Breast epithelium (tissue), 4 donors: ENCODE measurements at places on chromosomes 3 and 15. TPM values are rescaled to one million over a fixed set of nuclear protein-coding genes. Genes with fewer than 3 reads are reported as not detected.

DNA sequence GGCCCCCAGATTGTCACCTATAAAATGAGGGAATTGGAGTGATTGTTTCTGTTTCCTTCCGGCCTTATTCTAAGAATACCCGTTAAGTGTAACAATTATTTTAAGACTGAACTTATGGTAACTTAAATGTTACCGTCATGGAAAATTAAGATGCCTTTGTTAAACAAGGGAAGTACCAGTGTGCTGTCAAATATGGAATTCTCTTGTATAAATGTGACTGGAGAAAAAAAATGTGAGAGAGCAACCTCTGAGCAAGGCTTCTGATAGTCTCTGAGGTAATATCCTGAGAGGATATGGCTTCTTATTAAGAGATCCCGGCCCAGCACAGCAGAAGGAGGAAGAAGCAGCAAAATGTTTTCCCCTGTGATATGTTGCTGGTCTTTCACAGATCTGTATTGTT lies 480.7 kb upstream of the ADAMTS9 start:
- DNase-seq, result no peak

- no peak for DNase-seq
Observed at GRCh38 chr3:46971742-46972141, 4.8 kb downstream of the CCDC12 start.

- no peak for DNase-seq
Observed at GRCh38 chr15:88202231-88202630, 54.3 kb downstream of the NTRK3 start.

DNA sequence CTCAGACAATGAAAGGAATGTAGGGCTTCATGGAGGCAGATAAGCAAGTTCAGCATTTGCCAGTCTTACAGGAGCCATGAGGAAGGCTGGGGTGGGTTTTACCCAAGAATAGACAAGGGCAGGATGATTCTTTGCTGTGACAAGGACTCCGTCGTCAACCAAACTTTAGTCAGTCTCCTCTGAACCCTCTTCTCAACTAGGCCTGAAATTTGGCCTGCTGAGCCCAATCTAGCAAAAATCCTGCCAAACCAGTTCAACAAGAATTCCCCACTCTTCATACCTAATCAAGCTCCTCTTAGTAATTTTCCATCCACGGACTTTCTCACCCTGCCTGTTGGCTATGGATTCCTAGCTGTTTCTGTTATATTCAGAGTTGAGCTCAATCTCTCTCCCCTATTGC lies 280.5 kb downstream of the TBL1XR1 start:
- DNase-seq, result peak; percentile 55

DNA sequence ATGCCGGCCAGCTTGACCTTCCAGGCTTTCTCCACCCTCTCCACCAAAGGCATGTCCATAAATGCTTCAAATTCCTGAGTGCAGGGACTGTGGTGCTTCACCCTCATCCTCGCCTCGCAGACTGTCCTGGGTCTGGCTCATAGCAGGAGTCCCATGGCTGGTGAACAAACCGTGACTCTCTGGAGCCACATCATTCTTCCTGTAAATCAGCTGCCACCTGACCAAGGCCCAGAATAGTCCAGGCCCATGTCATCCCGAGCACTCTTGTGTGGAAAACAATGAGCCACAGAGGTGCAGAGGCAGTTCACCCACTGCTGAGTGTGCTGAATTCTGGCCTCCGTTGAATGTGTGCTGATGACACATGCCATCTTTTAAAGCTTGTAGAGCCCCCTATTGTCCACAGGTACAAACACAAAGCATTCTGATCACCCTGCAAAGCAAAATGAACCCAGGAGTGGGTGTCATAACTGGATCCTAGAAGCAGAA lies 68.6 kb downstream of the ABHD5 start:
- no peak for DNase-seq

GRCh38 chr3:193389335-193389734 lies 10.8 kb upstream of the ATP13A5 start:
- no peak for DNase-seq

GRCh38 chr3:53519065-53519709 lies 24.8 kb downstream of the CACNA1D start:
- DNase-seq, result no peak

DNA sequence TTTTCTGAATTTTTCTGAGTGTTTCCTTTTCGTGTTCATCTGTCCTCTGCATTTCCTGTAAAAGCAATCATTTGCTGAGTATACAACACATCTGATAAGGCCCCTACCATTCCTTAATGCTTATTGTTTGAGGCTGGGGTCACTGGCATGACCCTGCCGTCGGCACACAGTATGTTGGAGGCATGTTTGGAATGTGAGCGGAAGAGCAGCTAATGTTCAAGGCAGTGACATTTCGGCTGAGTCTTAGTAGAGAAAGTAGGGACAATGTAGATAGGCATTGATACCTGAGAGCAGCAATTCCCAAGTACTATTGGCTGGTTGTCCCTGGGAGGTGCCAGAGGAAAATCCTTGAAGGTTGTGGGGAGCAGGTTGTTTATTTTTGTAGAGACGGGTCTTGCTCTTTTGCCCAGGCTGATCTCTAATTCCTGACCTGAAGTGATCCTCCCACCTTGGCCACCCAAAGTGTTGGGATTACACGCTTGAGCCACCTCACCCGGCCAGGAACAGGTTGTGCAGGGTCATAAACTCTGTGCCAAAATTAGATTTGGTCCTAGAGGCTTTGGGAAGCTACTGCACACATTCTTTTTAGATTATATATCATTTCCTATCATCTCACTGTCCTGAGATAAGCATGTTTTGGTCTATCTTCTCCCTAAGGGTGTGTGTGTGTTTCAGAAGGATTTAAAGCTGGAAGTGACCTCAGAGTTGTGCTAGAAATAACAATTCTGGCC lies 13.5 kb downstream of the PTPN23 start:
- no peak for DNase-seq

- no peak for DNase-seq
Observed at GRCh38 chr3:100954199-100954935, 38.9 kb downstream of the ABI3BP start.

DNA sequence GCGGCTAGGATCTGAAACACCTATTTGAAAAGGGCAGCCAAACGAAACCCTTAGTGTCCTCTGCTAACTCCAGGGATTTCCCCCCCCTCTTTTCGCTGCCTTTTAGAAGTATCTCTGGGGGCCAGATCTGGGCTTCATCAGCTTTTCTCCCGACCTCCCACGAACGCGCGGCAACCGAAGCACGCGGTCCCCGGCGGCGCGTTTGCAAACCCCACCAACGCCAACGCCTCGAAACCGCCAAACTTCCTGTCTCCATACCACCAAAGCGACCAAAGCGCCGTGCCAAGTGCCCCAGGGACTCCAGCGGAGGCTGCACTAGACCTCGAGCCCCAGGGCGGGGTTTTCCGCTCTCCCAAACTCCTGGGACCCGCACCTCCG lies 155.8 kb upstream of the FRMD4B start:
- DNase-seq, result no peak

GRCh38 chr15:100461049-100461448 lies 67.7 kb downstream of the CERS3 start:
- no peak for DNase-seq

GRCh38 chr3:127543441-127543840 lies 47.1 kb downstream of the TPRA1 start:
- DNase-seq, result no peak

DNA sequence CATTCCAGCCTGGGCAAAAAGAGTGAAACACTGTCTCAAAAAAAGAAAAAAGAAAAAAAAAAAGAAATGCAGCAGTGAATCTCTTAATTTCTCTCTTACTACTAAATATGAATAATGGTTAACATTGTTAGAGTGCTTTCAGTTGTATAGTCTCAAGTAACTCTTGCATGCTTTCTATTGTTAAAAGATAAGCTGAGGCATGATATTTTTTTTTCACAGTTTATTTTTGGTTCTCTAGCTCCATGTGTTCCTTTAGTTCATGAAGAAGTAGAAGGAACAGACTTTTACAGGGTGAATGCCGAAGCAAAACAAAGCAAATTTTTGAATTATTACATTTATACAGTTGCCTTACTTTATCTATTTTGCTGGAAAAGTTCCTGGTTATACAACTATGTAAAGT lies 1180.9 kb downstream of the OTOL1 start:
- DNase-seq, result no peak

DNA sequence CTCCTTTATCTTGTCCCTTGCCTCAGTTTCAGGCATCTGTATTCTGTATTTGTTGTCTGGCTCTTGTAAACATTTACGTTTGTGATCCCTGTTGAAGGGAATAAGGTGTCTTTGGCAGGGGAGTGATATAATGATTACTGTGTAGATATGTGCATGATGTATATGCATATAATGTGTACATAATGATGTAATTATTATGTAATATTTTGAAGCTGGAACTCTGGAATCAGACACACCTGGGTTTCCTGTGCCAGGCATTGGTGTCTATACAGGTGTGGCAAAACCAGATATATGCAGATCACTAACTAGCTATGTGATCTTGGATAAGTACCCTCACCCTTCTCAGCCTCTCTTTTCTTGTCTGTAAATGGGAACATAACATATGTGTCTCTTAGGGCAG lies 241.2 kb upstream of the FEZF2 start:
- no peak for DNase-seq

GRCh38 chr3:22216601-22217000 lies 465.6 kb upstream of the ZNF385D start:
- no peak for DNase-seq

DNA sequence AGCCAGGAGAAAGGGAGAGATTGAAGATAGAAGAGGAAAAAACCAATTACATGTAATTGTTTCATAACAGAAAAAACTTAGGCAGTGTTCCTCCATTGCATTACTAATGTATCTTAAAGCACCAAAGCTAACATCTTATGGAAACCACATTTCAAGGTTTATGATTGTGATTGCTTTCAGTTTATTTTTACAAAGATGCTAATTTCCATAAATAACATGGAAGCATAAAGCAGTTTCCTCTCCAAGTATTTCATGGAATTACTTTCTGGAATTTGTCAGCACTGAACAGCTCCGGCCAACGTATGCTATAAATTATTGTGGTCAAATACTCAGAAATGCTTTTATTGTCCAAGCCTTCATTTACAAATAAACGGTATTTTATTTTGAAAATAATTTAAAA lies 11.6 kb downstream of the ADAMTSL3 start:
- DNase-seq, result no peak

GRCh38 chr3:1346386-1346785 lies 253.6 kb downstream of the CNTN6 start:
- no peak for DNase-seq

DNA sequence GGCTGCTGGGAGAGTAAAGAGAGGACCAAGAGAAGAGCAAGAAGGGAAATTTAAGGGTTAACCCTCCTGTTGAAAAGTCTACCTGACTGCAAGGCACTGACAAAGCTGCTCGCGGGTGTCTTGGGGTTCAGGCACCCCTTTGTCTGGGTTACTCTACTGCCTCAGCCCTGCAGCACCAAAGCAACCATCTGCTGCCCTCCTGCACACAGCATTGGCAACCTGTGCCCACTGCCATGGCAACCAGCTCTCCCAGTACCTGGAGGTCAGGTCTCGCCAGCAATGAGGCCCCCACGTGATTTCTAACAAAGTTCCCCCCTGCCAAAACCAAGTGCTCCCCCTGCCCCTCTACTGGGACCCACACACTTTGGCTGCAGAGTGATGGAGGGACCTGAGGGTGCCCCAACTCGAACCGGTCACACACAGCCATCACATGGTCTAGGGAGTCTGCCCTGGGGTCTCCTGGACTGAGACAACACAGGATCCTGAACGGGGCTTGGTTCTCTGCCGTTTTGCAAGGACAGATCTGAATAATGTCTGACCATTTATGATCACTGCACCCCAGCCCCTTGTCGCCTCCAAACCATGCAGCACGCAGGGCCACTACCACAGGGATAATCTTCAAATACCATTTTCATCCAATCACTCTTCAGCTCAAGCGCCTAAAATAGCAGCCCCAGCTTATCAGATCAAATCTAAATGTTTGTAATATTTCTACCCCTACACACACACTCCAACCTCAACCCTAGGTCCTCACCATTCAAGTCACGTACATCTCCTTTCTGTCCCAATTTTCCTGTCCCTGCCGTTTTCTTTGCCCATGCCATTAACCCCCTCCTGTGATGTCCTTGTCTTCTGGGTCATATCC lies 50.7 kb downstream of the ADCY5 start:
- no peak for DNase-seq

- no peak for DNase-seq
Observed at GRCh38 chr15:31102039-31102321, 455 bp upstream of the TRPM1 start.

GRCh38 chr15:68209735-68210408 lies 4.7 kb upstream of the CALML4 start:
- peak; percentile 27 for DNase-seq

DNA sequence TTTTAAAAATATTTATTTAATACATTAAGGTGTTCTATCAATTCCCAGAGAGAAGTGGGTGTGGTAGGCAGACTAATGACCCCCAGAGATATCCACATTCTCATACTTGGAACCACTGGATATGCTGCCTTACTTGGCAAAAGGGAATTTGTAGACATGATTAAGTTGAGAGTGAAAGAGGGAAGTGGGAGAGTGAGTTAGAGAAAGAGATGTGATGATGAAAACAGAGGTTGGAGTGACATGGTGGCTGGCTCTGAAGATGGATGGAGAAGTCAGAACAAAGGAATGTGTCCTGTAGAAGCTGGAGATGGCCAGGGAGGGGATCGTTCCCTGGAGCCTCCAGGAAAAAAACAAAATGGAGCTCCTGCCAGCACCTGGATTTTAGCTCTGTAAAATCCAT lies 32.0 kb downstream of the TNFAIP8L3 start:
- DNase-seq, result no peak

DNA sequence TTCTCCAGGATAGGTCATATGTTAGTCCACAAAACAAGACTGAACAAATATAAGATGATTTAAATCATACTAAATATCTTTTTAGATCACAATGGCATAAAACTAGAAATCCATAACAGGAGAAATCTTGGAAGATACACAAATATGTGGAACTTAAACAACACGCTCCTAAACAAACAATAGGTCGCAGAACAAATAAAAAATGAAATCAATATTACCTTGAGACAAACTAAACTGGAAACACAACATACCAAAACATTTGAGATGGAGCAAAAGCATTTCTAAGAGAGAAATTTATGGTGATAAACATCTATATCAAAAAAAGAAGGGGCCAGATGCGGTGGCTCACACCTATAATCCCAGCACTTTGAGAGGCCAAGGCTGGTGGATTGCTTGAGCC lies 8.3 kb upstream of the TMCO5A start:
- DNase-seq, result no peak

GRCh38 chr15:56754772-56755370 lies 21.6 kb upstream of the ZNF280D start:
- DNase-seq, result no peak

The TUSC2 gene
- total RNA-seq, result 18.1 TPM

The VWA5B2 gene
- total RNA-seq, result 0.16 TPM

The GOLGA6L26 gene
- not detected for total RNA-seq

The TRPC1 gene
- total RNA-seq, result 14.8 TPM

The TGM5 gene
- 1.6 TPM for total RNA-seq

The CLEC3B gene
- 55.7 TPM for total RNA-seq

The PDZRN3 gene
- 79.6 TPM for total RNA-seq

The HEMK1 gene
- 10.7 TPM for total RNA-seq

The RBSN gene
- 28.6 TPM for total RNA-seq

The IL5RA gene
- 0.48 TPM for total RNA-seq

The LEKR1 gene
- total RNA-seq, result 2.3 TPM

The KNG1 gene
- not detected for total RNA-seq
